ENCODE measurements at places on chromosomes 12 and 14.
A peak's percentile ranks its signal among the peaks of the same experiment; 100 is the strongest.

GRCh38 chr14:21923820-21924219 lies 250.2 kb upstream of the OR4E1 start:
- no peak for DNase-seq

DNA sequence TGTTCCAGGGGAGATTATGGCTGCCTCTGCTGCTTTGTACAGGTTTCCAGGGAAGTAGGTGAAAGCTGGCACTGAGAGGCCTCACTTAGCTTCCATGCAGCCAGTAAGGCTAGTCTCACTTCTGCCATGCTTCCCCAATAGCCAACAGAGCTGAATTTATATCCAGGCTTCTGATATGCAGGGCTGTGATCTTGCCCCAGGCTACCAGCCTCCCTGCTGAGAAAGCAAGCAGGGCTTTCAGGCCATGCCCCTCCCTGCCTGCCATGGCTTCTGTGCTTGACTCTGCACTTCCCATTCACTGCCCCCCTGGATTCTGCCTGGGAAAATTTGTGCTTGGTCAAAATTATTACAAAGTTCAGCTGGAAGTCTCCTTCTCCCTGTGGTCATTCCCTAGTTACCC lies 302.1 kb upstream of the FBXO33 start:
- DNase-seq: no peak

- no peak for DNase-seq
Measured at GRCh38 chr14:38507299-38507698, 251.4 kb upstream of the CLEC14A start.

GRCh38 chr12:121921066-121921465 lies 2.7 kb downstream of the CFAP251 start:
- DNase-seq: no peak

GRCh38 chr14:104678901-104679705 lies 10.3 kb upstream of the INF2 start:
- no peak for DNase-seq

- no peak for DNase-seq
Measured at GRCh38 chr12:117439531-117440001, 78.1 kb upstream of the NOS1 start.

GRCh38 chr12:124827588-124828184 lies 36.0 kb downstream of the SCARB1 start:
- DNase-seq: no peak

DNA sequence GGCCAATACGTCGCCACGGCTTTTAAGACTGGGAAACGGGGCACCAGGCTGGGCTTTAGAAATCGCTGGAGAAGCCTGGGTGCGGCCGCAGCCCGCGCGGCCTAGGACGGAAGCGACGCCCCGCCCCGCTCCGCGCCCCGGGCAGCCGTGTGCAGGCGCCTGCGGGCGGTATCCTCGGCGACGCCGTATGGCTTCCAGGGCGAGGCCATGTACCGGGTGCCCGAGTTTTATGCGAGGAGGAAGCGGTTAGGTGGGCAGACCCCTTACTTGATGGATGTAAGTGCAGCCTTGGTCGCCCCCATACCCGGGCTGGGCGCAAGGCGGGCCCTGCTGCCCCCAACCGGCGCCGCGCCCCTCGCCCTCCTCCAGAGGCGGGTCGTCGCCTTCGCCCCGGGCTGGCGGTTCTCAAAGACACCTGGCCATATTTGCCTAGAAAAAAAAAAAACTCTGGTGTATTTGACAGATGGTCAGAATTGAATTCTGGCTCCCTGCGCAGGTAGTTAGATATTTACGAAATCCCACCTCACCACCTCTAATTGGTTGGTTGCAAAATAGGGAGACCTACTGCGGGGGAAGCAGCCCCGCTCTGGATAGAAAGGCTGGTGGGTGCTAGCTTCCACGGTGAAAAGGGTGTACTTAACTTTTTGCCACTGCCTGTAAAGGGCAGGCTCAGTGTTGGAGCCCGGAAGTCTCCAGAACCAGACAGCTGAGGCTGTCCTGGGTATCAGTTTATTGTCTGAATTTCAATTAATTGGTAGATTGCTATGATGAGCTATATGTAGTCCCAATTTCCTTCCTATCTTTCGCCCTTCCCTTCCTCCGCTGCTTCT lies at the start of gene PPP1R36:
Gene PPP1R36 (plus strand): TSS at position 171 of the 830 bp plus-strand sequence. CDS start 37 bp downstream, at position 208.
- DNase-seq: peak; percentile 31

- DNase-seq: no peak
Measured at GRCh38 chr14:59811815-59812214, 58.8 kb downstream of the RTN1 start.

DNA sequence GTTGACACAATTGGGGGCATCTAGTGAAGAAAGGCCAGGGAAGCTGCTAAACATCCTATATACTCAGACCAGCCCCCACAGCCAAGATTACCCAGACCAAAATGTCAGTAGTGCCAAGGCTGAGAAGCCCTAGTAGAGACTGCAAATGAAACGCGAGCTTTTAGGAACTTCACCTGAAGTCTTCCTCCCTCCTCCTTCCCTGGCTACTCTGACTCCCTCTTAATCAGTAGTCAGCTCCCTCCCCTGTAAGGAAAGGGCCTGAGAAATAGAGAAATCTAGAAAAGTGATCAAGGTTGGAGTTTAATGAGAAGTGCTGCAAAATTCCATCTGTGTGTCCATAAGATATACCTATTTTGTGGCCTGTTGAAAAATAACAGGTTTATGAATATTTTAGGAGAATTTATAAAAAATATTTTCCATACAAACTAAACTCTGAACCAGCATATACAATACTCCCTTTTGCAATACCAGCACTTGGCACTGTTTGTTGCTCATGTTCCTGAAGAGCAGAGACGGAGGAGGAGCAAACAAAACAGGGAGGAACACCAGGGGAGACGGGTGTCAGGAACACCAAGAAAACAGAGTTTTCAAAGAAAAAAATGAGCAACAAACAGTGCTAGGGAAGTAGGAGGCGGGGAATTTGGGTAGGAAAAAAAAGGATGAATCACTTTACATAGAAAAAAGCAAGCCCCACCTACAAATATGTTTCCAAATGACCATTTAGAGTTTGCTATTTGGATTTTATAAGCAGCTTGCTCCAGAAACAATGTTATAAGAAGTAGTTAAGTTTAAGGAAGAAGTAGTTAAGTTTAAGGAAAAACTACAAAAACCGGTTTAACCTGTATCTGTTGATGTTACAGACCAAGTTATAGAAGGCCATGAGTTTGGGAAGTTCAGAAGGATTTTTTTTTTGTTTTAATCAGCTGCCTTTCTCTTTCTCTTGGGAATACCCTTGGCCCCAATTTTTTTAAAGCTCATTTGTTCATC lies 282.1 kb upstream of the GRIP1 start:
- peak; percentile 4 for DNase-seq

Measured in adipocyte (in vitro differentiated cells).